ENCODE measurements at places on chromosomes 3 and 15.
A peak's percentile ranks its signal among the peaks of the same experiment; 100 is the strongest.

- DNase-seq, result no peak
These were observed 10.0 kb upstream of the TBC1D5 start for GRCh38 chr3:17752436-17752835.

GRCh38 chr3:59963676-59964075 lies 913.9 kb upstream of the CFAP20DC start:
- no peak for DNase-seq

GRCh38 chr3:66501483-66502244 lies 842 bp upstream of the LRIG1 start:
- no peak for DNase-seq

DNA sequence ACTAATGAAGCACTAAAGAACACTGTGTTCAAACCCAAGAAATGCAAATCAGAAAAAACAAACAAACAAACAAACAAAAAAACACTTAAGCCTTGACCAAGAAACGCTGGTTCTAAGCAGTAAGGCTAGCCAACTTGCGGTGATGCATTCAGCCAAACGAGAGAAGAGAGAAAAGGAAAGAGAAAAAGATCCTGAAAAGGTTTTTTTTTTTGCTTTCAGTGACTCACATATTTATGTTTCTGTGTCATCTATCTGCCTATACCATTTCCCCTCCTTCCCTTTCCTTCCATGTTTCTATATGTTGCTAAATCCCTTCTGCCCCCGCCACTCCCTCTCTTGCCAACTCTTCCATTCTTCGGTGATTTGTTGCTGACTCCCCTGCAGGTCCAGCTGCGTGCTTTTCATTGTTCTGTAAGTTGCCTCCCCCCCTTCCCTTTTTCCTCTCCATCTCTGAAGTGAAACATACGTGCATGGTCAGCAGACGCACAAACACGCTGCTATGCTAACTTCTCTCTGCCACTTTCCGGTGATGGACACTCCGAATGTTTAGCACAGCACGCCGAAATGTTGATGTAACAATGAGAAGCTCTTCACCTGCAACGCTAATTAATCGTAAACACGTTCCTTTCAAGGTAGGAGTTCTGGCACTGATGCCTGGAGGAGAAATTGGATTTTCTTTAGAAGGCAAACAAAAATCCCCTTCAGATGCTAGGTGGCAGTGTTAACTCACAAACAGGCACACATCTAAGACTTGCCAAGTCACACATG lies 154.4 kb downstream of the TUSC7 start:
- DNase-seq, result peak; percentile 28

DNA sequence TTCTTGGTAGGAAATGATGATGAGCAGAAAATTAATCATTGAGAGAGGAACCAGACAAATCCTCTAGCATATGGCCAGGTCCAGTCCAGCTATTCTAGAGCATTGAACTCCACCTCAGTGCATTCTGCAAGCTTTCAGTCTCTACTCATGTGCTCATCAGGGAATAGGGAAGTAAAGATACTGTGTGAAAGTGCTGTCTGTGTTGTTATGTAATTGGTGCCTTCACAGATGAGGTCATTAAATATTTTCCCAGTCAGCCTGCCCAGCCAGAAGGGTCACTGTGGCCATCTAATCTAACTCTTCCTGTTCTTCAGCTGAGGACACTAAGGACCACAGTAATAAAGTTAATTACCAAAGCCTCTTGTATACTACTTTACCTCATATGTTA lies 28.2 kb downstream of the C3orf62 start:
- DNase-seq, result no peak

DNA sequence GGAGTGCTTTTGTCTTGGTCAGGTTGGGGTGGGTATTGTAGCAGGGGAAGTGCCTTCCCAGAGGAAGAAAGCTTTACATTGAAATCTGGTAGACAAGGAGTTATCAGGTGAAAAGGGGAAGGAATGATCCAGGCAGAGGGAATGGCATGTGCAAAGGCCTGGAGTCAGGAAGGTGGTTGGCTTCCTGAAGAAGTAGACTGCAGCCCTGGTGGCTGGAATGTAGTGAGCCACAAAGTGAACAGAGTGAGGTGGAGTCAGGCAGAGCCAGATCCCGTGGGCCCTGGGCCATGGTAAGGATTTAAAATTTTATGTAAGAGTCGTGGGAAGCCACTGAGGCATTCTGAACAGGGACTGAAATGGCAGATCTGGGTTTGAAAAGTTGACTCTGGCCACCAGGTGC lies 58.3 kb downstream of the RAB11A start:
- no peak for DNase-seq

- no peak for DNase-seq
These were observed at the start of gene IGF2BP2 for GRCh38 chr3:185825006-185825638. IGF2BP2 (minus strand) TSS chr3:185825042; CDS start chr3:185824960, 82 bp downstream.

GRCh38 chr3:3798631-3799113 lies 559 bp upstream of the LRRN1 start:
- DNase-seq, result no peak

Data from NCI-H446 treated with DMSO at 0.1 percent for 48 hours (cell line).